ENCODE measurements at places on chromosomes 7 and 10. TPM values are rescaled to one million over a fixed set of nuclear protein-coding genes. Genes with fewer than 3 reads are reported as not detected.

GRCh38 chr7:45268013-45268412 lies 110.4 kb downstream of the RAMP3 start:
- peak; percentile 9 for DNase-seq

DNA sequence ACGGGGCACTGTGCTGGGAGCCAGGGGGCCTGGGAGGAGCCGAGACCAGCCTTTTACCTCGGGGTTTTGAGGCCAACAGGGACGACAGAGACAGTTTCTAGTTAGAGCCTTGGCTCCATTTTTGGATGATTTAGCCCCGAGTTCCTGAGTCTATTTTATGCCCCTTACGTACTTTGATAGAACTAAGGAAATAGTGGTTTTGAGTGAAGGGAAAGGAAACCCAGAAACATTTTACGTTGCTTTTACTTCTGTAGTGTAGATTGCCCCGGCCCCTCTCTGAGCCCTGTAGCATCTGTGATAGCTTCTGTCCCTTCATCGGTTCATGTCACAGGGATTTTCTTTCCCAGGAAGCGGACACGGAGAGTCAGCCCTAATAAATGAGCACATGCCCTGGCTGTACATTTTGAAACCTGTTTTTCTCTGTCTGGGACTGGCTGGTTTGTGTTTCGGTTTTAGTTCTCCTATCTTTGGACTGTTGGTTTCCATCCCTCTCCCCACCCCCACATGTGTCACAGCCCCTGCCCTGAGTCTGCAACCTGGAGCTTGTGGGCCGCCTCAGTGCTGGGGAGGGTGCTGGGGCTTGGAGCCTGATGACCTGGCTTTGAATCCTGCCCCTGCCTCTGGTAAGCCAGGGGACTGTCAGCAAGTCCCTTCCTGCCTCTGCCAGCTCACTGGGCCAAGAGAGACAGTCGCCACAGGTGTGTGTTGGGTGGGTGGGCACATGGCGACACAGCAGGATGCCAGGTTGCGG lies 6.9 kb upstream of the ORAI2 start:
- DNase-seq: no peak

The LEP gene
- not detected for total RNA-seq

- DNase-seq: peak; percentile 69
Observed at GRCh38 chr10:101297901-101298486, 56.0 kb upstream of the BTRC start.

DNA sequence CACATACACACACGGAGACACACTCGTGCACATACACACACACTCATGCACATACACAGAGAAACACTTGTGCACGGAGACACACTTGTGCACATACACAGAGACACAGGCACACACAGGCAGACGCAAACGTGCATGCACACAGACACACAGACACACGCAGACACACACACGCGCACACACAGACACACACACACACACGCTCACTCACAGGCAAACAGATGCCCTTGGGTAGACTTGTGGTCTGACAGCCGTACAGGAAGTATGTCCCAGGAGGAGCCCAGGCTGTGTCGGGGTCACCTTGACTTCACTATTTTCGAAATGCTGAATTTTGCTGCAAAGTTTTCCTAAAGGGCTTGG lies 538.0 kb downstream of the DNAJB6 start:
- DNase-seq: no peak

- no peak for DNase-seq
Observed at GRCh38 chr7:155192961-155193640, 104.6 kb upstream of the INSIG1 start.

- DNase-seq: no peak
Observed at GRCh38 chr10:22473459-22473858, 128.2 kb downstream of the SPAG6 start.

- no peak for DNase-seq
Observed at GRCh38 chr10:77105761-77106221, 531.8 kb downstream of the KCNMA1 start.

The SFRP4 gene
- not detected for total RNA-seq

- DNase-seq: no peak
Observed at GRCh38 chr7:47574482-47575329, 7.2 kb downstream of the TNS3 start.

- DNase-seq: no peak
Observed at GRCh38 chr7:97623333-97623732, 108.6 kb upstream of the TAC1 start.

The RSU1 gene
- 179 TPM for total RNA-seq

GRCh38 chr7:27184337-27185012 lies 557 bp downstream of the HOXA11 start:
- peak; percentile 70 for DNase-seq

DNA sequence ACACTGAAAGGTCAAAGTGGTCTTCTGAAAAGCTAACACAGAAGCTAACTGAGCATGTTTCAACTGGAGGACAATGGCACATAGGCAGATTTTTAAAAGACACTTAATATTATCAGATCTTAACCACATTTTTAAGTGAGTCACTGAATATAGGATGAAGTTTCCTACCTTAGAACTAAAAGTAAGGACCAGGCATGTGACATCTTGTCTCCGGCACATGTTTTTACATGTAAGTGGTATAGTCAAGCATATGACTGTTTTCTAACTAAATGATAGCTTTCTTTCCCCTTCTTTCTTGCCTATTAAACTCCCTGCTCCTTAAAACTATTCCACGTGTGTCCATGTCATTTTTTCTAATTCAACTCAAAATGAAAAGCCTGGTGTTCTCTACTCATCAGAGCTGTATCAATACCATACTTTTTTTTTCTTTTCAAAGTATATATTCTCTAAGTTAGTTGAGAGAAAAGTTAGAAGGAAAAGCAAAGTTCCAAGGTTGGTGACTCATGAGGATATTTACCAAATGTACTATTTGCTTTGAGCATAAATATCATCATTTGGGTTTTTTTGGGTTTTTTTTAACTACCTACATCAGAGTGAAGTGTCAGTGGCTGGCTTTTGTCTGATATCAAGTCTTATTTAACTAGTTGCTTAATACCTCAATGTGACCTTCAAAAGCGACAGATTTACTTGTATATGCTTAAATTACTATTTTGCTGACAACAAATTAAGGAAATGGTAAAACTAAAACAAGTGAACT lies 127.5 kb downstream of the CRPPA start:
- DNase-seq: no peak

DNA sequence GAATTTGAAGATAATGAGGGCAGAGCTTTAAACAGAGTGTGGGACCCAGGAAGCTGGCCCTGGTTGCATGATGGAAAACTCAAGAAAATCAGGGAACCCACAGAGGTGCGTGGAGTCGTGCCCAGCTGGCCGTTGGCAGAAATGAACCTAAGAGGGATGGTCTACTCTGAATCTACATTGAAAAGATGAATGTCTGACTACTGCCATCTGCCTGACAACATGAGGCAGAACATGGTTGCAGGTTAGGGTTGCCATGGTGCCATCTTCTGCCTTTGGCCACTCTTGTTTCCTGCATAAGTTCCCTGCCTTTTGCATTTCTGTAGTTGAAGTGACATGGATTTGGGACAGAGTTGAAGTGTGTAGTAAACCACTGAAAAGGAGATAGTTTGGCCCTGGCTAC lies 138.5 kb upstream of the COBL start:
- no peak for DNase-seq

- no peak for DNase-seq
Observed at GRCh38 chr10:69953851-69954250, 98.8 kb upstream of the MACROH2A2 start.

The MYH16 gene
- total RNA-seq: not detected

The PRSS2 gene
- not detected for total RNA-seq

GRCh38 chr7:21603972-21604749 lies 61.3 kb downstream of the DNAH11 start:
- DNase-seq: no peak

- DNase-seq: no peak
Observed at GRCh38 chr10:49099046-49099445, 16.3 kb downstream of the VSTM4 start.

GRCh38 chr7:39621261-39621660 lies 2.1 kb upstream of the RALA start:
- peak; percentile 59 for DNase-seq

The MYO1G gene
- 0.11 TPM for total RNA-seq

The MKI67 gene
- 50.4 TPM for total RNA-seq

DNA sequence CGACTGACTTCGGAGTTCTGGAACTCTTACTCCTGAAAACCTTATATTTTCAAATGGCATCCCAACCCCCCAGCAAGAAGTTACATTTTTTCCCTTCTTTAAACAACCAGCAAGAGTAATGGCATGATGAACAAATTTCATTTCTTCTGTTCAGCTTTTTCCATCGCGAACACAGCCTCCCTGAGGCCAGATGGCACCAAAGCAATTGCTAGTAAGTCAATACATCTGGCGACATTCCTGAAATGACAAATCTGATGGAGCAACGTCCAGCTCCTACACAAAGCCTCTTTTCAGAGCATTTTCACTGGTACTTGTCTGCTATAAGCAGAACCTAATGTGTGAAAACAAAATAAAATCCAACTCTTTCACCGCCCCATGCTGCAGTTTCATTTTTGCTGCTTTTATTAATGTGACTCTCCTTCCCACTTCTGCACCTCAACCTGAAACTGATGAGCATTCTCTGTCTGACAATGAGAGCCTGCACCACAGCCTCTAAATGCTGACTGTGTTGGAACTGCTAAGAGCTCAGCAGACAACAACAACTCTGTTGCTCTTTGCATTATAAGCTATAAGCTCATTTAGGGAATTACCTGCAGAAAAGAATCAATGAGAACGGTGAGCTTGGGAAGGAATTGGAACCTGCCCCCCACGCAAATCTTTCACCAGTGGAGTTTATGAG lies 229.8 kb downstream of the FGFR2 start:
- DNase-seq: no peak

DNA sequence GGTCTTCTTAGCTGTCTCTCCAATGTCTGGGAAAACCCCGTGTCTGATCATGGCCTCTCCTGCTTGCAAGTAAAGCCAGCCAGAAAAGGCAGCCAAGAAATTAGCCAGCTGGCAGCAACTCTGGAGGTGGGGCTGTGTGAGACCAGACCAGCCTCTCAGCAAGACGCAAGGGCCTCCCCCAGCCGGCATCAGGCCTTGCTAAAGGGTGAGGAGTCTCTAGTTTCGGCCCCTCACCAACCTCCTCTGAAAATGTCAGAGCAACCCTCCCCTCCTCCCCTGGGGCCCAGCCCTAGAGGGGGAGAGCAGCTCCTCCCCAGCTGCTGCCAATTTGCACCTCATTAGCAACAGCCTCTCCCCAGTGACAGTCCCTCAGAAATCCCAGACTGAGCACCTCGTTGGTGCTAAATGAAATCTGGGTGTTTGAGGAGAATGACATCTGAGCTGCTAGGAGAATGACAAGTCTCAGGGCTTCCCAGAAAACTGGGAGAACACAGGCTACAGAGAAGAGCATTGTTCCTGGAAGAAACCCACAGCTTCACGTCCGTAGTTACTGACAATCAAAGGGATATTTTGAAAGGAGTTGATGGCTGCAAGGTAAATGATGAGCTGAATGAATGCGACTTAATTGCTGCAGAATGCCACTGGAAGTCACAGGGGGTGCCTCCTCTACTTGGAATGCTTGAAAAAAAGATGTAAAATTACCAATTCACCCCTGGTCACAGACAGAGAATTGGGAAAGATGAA lies 25.9 kb downstream of the DGKI start:
- no peak for DNase-seq

DNA sequence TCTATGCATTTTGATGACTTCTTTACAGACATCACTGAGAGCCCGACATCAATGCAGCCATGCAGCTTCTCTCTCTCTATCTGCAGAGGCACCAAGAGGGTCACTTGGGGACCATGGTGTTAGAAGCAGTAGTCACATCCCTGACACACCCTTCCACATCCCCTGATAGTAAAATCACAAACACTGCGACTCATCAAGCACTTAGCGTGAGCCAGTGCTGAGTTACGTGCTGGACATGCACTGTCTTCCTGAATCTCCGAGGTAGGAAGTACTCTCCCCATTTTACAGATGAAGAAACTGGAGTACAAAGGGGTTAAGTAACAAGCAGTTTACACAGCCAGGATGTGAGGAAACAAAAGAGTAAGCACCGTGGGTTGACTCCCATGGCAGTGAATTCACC lies 109.2 kb downstream of the OSBPL3 start:
- no peak for DNase-seq

The H2BK1 gene
- total RNA-seq: not detected

The MARCHF5 gene
- total RNA-seq: 11.7 TPM

DNA sequence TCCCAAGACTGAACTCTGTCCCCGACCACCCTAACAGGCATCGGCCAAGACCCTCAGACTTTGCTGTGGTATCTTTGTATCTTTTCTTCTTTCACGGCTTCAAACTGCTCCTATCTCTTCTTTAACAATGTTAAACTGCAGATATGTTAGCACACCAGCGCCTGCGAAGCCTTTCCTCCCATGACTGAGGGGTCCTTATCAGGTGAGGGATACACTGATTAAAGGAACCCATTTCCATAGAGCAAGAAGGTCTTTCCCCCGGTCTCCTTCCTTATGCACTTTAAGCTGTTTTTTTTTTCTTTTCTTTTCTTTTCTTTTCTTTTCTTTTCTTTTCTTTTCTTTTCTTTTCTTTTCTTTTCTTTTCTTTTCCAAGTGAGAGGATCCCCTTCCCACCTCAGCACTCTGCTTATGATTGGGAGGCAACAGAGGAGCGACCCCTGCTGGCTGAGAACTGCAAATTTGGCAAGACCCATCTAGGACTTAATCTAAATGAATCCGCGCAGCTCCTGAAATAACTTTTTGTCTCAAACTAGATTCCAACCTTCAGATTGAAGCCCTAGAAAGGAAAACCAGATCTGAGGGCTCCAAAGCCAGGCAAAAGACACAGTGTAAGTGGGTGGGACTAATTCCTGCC lies 109.9 kb downstream of the ITGB8 start:
- no peak for DNase-seq

The TMEM213 gene
- not detected for total RNA-seq

DNA sequence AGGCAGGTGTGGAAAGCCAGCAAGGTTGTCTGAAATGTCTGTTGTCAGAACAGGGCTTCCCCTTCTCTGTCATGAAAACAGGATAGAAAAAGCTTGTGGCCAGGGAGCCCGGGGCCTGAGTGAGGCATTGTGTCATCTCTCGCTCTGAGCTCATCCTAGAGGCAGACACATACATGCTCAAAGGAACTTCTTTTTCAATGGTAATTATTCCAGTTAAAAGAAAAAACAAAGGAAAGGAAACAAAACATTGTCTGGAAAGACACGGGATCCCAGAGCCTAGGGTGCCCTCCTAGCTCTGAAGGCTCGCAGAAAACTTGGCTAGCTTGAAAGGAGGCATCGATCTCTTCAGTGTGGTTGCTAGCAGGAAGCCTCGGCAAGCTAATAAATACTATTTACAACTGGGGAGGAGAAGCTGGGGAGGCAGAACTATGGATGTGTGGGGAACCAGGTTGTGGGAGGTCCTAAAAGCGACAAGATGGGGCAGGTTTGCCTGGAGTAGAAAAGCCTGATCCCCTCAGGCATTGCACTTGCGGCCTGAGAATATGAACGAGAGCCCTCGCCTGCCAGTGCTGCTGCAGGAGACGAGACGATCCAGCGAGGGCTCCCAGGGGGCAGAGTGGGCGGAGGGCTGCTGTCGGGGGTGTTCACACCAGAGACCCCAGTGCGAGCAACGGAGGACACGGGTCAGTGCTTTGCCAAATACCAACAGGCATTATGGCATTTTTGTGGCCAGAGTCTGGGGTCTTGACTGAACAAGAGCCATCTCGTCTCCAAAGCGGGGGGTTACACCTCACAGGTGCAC lies 32.8 kb upstream of the DGKI start:
- DNase-seq: no peak
